ENCODE measurements at places on chromosomes 1 and 21.

DNA sequence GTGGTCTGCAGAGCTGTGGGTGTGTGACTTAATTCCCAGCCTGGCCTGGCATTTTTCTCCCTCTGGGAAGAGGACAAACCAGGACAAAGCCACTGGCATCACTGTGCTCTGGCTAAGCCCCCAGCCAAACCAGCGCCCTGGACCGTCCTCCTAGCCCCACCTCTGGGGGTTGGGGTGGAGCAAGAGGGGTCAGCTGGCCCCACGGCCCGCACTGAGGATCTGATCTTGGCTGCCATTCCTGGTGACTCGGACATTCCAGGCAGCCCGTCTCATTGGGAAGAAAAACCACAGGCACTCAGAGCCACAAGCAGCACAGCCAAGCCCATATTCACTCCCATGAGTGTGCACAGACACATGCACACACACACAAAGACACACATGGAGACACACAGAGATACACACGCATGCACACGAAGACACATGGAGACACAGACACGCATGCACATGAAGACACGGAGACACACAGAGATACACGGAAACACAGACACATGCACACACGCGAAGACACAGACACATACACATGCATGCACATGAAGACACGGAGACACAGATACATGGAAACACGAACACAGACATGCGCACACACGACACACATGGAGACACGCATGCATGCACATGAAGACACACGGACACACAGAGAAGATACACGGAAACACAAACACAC, 2.3 kb upstream of the MXRA8 start:
- H3K4me1 ChIP-seq, result no peaks in the 10 kb centered on the region
- no peaks in the 10 kb centered on the region for H3K36me3 ChIP-seq
- DNase-seq, result peak; percentile 81
- no peak overlapping the region for H3K4me3 ChIP-seq
- H3K27ac ChIP-seq, result peak overlapping the region; percentile 92

GRCh38 chr21:45594721-45595489, 48.6 kb upstream of the PCBP3 start:
- no peak overlapping the region for H3K27ac ChIP-seq
- H3K4me3 ChIP-seq, result no peak overlapping the region
- peaks cover 45% of the 10 kb centered on the region for H3K27me3 ChIP-seq
- no peaks in the 10 kb centered on the region for H3K4me1 ChIP-seq
- DNase-seq, result no peak

- DNase-seq, result peak; percentile 87
- no peak overlapping the region for H3K27ac ChIP-seq
- peaks cover 8% of the 10 kb centered on the region for H3K4me1 ChIP-seq
- no peaks in the 10 kb centered on the region for H3K27me3 ChIP-seq
- H3K4me3 ChIP-seq, result no peak overlapping the region
These were observed 34.7 kb downstream of the TOMM20 start for GRCh38 chr1:235093696-235094592.

DNA sequence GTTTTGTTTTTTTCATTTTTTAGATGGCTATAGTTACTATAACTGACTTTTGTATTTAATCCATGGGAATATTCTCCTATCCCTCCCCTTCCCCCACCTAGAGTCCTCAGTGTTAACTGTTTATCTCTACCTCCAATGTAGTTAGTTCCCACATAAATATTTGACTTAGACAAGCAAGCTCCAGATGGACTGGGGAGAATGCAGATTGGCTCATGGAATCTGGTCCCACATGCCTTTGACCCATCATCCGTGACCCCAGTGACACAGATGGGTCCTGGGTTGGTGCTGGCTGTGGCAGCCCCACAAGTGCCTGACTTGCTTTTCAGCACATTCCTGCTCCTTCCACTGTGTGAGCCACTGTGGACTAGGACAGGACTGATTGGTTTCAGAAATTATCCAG, 41.8 kb downstream of the ATP2B4 start:
- no peaks in the 10 kb centered on the region for H3K36me3 ChIP-seq
- H3K4me1 ChIP-seq, result peaks cover 87% of the 10 kb centered on the region
- H3K27me3 ChIP-seq, result no peaks in the 10 kb centered on the region
- no peak overlapping the region for H3K4me3 ChIP-seq
- no peak for DNase-seq

DNA sequence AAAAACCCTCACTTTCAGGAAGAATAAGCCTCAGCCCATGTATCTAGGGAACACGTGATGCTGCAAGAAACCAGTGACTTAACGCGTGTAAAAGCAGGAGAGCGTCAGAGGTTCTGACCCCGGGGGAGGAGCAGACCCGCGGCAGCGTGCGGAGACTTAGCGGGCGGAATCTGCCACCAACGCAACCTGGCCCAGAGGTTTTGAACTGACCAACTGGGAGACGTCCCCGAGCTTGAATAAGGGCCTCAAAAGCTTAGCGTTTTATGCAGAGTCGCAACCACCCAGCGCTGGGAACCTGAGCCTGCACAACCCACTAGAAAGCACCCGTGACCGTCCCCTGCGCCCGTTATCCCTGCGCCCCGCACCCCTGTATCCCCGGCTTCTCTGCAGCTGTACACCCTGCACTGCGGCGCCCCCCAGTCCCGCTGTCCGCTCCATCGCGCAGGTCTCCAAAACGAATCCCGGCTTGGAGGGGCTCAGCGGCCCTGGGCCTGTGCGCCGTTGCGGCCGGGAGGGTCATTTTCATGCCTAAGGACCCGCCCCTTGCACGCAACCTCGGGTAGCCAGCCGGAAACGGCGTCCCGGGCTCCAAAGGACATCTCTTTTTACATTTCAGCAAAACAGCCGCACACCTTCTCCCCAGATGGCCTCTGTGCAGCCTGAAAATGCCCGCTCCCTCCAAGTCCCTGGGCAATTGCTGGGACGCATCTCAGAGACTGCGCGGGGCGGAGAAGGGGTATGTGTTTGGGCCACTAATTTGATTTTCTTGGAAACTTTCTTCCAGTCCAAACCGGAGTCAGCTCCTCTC, 29.4 kb upstream of the TRIM17 start:
- H3K27me3 ChIP-seq, result peaks cover 71% of the 10 kb centered on the region
- no peaks in the 10 kb centered on the region for H3K4me1 ChIP-seq
- DNase-seq, result peak; percentile 31
- H3K4me3 ChIP-seq, result peak overlapping the region; percentile 28

- DNase-seq, result peak; percentile 47
- peaks cover 8% of the 10 kb centered on the region for H3K27me3 ChIP-seq
- no peaks in the 10 kb centered on the region for H3K4me1 ChIP-seq
- no peaks in the 10 kb centered on the region for H3K36me3 ChIP-seq
- no peak overlapping the region for H3K4me3 ChIP-seq
These were observed 11.0 kb downstream of the BRINP2 start for GRCh38 chr1:177181631-177182291.

Measured in tibial nerve (tissue), 4 donors.